ENCODE measurements at places on chromosomes 4 and X.

DNA sequence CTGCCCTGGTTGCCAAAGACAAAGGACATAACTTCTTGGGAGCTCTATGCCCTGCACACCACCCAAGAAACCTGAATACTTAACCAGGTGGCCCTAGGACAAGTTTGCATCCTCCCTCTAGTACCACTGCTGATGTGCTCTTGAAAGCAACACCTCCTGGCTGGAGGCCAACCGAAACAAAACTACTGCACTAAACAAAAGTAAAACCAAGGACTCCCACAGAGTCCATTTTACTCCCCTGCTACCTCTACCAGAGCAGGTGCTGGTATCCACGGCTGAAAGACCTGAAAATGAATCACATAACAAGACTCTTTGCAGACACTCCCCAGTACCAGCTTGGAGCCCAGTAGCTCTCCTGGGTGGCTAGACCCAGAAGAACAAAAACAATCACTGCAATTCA is 941.8 kb downstream of the RAPGEF2 start:
- no peak for DNase-seq
- no peak overlapping the region for H3K4me3 ChIP-seq
- H3K27ac ChIP-seq = no peak overlapping the region
- H3K4me1 ChIP-seq = no peaks in the 10 kb centered on the region

DNA sequence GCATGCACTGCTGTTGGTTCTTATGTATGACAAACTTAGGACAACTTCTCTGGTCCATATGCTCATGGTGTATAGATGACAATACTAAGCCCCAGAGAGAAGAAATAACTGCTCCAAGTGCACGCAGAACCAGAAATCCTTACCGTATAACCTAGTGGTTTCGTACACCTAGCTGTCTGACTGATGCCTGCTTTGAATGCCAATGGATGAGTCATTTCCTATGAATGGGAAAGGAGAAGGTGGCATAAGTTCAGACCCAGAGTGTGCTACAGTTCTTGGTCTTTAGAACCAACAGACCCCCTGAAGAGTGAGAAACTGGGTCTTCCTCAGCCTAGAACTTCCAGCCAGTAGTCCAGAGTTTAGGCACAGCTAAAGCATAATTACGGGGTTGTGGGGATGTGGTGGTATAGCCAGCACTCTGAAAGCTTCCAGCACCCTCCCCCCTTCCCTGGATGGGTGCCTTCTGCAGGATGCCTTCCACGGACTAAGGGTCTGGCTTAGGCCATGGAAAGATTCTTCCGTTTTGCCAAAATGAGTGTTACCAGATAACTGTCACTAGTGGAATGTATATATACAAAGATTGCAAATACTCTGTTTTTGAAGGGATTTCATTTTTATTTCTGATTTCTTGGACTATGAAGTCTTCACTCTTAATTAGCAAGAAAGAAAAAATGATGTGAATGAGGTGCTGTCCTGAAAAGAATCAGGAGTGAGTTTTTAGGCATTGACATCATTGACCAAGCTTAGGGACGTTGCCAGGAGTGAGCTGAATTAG is 84.6 kb upstream of the PACRGL start:
- H3K4me3 ChIP-seq = no peak overlapping the region
- peaks cover 39% of the 10 kb centered on the region for H3K36me3 ChIP-seq
- no peaks in the 10 kb centered on the region for H3K4me1 ChIP-seq

DNA sequence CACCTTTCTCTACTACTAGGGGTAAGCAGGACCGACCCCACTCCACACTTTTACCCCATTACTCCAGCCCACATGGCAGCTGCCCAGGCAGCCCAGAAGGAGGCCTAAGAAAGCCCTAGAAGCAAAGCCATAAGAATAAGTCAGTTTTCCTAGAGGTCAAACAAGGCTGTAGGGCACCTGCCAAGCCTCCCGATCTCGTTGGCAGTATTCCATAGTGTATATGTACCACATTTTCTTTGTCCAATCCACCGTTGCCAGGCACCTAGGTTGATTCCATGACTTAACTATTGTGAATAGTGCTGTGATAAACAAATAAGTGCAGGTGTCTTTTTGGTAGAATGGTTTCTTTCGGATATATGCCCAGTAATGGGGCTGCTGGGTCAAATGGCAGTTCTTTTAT is 54.2 kb downstream of the RHOXF2B start:
- no peaks in the 10 kb centered on the region for H3K4me1 ChIP-seq
- DNase-seq = no peak
- H3K36me3 ChIP-seq = no peaks in the 10 kb centered on the region
- no peak overlapping the region for H3K27ac ChIP-seq
- no peak overlapping the region for H3K4me3 ChIP-seq

- no peaks in the 10 kb centered on the region for H3K36me3 ChIP-seq
- no peak overlapping the region for H3K4me3 ChIP-seq
- DNase-seq = no peak
- no peaks in the 10 kb centered on the region for H3K27me3 ChIP-seq
- no peaks in the 10 kb centered on the region for H3K4me1 ChIP-seq
Observed at GRCh38 chr4:160831165-160831922, 1332.5 kb downstream of the FSTL5 start.

DNA sequence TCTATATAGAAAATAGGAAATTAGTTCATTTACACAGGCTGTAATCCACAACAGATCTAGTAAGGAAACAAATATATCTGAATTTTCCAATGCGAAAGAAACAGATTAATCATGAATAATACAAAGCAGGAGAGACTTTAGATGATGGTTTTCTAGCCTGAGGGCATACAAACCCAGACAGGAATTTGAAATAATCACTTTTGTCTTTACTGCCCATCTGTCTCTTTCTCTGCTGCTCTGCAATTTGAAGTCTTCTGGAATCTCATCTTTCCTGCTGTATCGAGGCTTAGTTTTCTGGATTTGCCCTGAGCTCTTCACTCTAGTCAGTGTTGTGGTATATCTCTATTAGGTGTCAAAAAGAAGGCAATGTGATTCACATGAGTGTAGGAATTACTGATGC is 711.8 kb upstream of the FAM241A start:
- no peak for DNase-seq
- no peak overlapping the region for H3K27ac ChIP-seq
- H3K36me3 ChIP-seq = no peaks in the 10 kb centered on the region
- no peaks in the 10 kb centered on the region for H3K27me3 ChIP-seq
- H3K4me3 ChIP-seq = no peak overlapping the region

GRCh38 chrX:21741869-21742701 is 15.8 kb downstream of the SMPX start:
- H3K36me3 ChIP-seq = no peaks in the 10 kb centered on the region
- no peak overlapping the region for H3K27ac ChIP-seq
- no peak for DNase-seq
- H3K4me3 ChIP-seq = no peak overlapping the region
- H3K4me1 ChIP-seq = no peaks in the 10 kb centered on the region
- peaks cover 23% of the 10 kb centered on the region for H3K27me3 ChIP-seq

- no peak overlapping the region for H3K27ac ChIP-seq
- no peaks in the 10 kb centered on the region for H3K36me3 ChIP-seq
- H3K4me3 ChIP-seq = no peak overlapping the region
- DNase-seq = no peak
- no peaks in the 10 kb centered on the region for H3K27me3 ChIP-seq
- H3K4me1 ChIP-seq = no peaks in the 10 kb centered on the region
Observed at GRCh38 chr4:153434190-153434589, 32.0 kb upstream of the TMEM131L start.

GRCh38 chr4:65865489-65865888 is 195.2 kb upstream of the EPHA5 start:
- H3K4me1 ChIP-seq = no peaks in the 10 kb centered on the region
- no peaks in the 10 kb centered on the region for H3K27me3 ChIP-seq
- no peak for DNase-seq
- no peak overlapping the region for H3K27ac ChIP-seq
- no peak overlapping the region for H3K4me3 ChIP-seq

GRCh38 chrX:112043997-112044396 is 38.6 kb downstream of the TRPC5 start:
- H3K36me3 ChIP-seq = no peaks in the 10 kb centered on the region
- H3K27me3 ChIP-seq = no peaks in the 10 kb centered on the region
- H3K27ac ChIP-seq = no peak overlapping the region
- no peaks in the 10 kb centered on the region for H3K4me1 ChIP-seq

DNA sequence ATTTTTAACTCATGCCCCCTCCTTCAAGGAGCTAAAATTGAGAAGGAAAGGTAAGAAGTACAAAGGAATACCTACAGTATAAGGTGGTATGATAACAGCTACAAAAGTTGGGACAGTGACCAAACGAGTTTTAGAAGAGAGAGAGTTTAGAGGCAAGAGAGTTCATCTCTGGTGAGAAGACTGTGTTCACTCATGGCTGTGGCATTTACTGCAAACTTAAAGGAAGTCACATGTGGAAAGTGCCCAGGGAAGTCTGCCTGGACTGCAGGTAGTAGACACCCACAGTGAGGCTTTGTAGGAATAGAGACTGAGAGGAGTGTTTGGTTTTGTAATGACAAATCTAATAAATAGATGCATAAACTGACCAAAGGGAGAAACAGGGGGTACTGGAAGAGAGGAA is 493.5 kb downstream of the IL15 start:
- no peaks in the 10 kb centered on the region for H3K27me3 ChIP-seq
- H3K4me3 ChIP-seq = no peak overlapping the region
- no peaks in the 10 kb centered on the region for H3K36me3 ChIP-seq
- DNase-seq = no peak
- no peak overlapping the region for H3K27ac ChIP-seq
- H3K4me1 ChIP-seq = no peaks in the 10 kb centered on the region

DNA sequence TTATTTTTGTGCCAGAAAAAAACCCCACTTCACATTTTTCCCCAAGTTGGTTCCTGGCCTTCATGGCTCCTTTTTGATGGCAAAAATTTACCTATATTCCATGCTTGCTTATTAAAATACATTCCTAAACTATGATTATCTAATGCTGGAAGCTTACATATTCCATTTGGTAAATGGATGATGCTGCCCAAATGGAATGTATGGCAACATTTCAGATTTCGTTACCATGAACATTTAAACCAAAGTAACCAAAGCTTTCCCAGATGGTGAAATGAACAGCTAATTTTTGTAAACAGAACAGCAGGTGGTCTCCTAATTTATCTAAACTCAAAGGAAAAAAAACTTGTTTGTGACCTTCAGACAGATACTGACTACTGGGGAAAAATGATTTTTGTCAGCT is 110.8 kb upstream of the TEX13A start:
- no peaks in the 10 kb centered on the region for H3K36me3 ChIP-seq
- H3K4me3 ChIP-seq = no peak overlapping the region
- no peak for DNase-seq
- no peaks in the 10 kb centered on the region for H3K27me3 ChIP-seq

DNA sequence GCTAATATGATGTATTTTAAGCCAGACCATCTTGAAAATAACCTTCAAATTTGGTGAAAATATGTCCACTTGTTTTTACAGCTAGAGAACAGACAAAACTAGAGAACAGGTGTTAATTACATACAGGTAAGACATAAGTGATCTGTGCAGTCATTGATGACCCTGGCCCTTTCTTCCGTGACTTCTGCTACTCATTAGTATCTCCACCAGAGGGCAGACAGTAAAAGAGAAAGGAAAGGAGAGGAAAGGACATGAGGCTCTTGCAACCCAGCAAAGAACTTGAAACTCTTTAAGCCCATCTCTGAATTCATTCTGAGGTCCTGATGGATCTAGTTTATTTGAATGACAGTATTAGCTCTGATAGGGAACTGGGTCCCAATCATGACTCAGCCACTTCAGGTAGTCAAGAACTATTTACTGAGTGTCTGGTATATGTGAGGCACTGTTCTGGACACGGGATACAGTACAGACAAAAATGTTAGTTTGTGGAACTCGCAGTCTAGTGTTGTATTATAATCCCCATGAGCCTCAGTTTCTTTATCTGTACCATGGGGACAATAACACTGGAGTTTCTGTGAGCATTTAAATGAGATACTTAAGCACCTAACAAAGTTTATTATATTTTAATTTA is 121.0 kb upstream of the TEX13D start:
- H3K36me3 ChIP-seq = no peaks in the 10 kb centered on the region
- H3K4me3 ChIP-seq = no peak overlapping the region
- H3K27me3 ChIP-seq = no peaks in the 10 kb centered on the region

GRCh38 chrX:13223868-13224567 is 95.8 kb downstream of the ATXN3L start:
- H3K36me3 ChIP-seq = no peaks in the 10 kb centered on the region
- no peaks in the 10 kb centered on the region for H3K27me3 ChIP-seq
- H3K4me3 ChIP-seq = no peak overlapping the region
- H3K4me1 ChIP-seq = no peaks in the 10 kb centered on the region
- no peak for DNase-seq

- H3K27me3 ChIP-seq = no peaks in the 10 kb centered on the region
- H3K36me3 ChIP-seq = no peaks in the 10 kb centered on the region
- peak overlapping the region; percentile 89 for H3K27ac ChIP-seq
- no peak for DNase-seq
Observed at GRCh38 chr4:38130884-38131283, 170.7 kb downstream of the PTTG2 start.

DNA sequence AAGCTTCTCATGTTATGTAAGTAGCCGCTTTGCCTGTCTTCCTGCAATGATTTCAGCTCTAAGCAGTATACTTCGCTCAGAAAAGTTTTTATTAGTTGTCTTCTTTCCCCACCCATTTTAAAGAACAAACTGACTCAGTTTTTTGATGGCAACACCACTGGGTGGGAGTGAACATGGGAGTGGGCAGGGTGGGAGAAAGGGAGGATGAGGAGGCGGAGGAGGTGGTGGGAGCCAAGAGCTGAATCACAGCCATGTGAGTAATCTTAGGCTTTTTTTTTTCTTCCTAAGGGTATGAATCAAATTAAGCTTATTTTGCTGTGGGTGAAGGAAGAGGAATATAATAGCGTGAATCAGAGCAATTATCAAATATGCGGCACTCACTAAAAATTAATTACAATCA is 574.3 kb upstream of the DIPK2B start:
- no peaks in the 10 kb centered on the region for H3K27me3 ChIP-seq
- no peaks in the 10 kb centered on the region for H3K36me3 ChIP-seq

DNA sequence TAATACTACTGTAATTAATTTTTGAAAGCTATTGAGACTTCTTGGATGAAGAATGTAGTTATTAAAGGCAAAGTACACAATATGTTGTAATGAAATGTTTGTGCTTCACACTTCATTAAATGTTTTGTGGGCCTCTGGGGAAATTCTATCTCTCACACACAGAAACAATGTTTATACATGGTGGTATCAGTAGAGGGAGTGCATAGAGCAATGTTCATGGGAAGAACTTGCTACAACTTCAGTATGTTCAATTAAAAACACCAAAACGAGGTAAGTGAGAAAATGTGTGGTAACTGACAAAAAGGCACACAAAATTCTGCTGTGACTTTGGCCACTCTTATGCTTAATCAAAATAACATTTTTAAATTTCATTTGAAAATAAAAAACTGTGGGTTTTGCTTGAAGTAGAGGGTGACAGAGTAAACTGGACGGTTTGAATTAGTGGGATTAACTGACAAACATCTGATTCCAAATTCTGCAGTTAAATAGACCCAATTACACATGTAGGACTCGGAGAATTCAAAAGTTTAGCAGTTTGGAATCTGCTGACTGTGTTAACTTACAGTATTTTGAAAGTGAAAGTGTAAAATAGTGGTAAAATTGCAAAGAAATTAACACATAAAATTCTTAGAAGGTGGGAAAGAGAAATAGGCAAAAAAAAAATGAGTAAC is 111.4 kb upstream of the TTC29 start:
- peak overlapping the region; percentile 13 for H3K27ac ChIP-seq
- no peaks in the 10 kb centered on the region for H3K36me3 ChIP-seq
- peak overlapping the region; percentile 26 for H3K4me3 ChIP-seq
- H3K27me3 ChIP-seq = no peaks in the 10 kb centered on the region
